ENCODE measurements at places on chromosomes 12 and 14.
A peak's percentile ranks its signal among the peaks of the same experiment; 100 is the strongest.

GRCh38 chr14:64159588-64159987 is 134.6 kb downstream of the ESR2 start:
- DNase-seq: no peak

GRCh38 chr12:3931776-3932175 is 58.6 kb upstream of the PARP11 start:
- DNase-seq: no peak

GRCh38 chr14:53881161-53881871 is 75.3 kb downstream of the BMP4 start:
- DNase-seq: no peak

- DNase-seq: peak; percentile 74
Measured at GRCh38 chr12:12723681-12724420, 6.7 kb downstream of the CDKN1B start.

DNA sequence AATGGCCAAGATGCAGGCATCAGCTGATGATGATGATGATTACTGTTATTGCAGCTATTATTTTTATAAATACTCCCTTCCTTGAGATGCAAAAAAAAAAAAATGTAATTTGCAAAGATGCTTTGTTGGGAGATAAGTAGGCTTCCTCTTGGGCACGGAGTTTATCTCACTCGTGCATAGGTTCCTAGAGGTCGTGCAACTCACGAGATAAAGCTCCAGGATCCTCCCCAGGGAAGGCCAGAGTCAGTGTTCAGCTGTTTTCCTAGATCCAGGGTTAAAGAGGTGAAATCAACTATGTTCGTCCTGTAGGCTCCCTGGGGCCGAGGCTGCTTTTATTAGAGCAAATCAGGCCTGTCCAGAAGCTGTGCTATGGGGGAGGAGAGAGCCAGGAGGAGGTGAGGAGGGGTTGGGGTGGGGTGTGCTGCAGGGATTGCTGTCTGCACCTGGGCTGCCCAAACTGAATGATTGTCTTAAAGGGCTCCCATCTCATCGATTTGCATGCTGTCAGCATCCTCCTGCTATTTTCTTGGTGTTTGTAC is 270.3 kb downstream of the NRXN3 start:
- DNase-seq: no peak

DNA sequence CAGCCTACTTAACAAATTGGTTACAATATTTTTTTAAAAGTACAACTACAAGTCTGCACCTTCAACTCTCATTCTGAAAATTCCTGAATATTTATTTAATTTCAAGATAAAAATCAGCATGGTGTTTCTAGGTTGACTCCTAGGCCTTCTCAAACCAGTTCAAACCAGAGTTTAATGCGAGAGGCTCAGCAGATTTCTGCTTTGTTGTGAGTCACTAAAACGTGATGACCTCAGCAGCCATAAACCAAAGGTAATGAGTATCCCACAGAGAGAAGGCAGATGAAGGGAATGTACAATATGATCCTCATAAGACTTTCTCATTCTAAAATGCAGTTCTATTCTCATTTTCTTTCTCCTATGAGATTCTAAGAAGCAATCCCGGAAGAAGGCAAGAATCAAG is 1.5 kb downstream of the PRDM4 start:
- DNase-seq: no peak

DNA sequence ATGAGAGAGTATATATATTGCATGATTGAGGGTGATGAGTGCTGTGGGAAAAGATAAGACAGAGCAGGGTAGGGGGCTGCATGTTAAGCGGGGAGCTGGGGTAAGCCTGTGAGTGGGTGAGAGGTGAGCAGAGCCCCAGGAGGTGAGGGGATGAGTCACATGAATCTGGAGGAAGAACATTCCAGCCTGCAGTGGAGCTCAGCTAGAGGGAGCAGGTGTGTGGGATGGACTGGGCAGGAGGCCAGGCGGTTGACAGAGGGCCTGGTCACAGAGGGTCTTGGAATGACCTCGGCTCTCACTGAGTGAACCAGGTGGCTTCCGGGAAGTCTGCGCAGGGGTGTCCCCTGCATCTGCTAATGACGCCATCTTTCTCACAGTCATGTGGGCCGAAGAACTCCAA is 44.4 kb downstream of the GIT2 start:
- peak; percentile 33 for DNase-seq

DNA sequence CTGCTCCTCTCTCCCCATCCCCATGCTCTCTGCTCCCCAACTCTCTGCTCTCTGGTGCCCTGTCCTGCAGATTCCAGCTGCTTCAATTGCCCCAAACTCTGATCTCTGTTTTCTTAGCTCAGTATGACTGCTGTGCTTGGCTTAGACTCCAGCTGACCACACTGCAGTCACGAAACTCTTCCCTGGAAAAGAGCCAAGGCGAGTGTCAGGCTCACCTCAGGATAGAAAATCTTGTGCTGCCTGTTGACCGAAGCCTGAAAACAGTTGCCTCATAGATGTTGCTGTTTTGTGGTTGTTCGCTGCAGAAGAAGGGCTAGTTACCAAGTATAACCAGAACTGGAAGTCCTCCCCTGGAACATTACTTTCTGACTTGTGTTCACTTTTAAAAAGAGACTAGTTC is 6.7 kb upstream of the STON2 start:
- no peak for DNase-seq

GRCh38 chr12:90235642-90236041 is 527.0 kb upstream of the ATP2B1 start:
- no peak for DNase-seq

DNA sequence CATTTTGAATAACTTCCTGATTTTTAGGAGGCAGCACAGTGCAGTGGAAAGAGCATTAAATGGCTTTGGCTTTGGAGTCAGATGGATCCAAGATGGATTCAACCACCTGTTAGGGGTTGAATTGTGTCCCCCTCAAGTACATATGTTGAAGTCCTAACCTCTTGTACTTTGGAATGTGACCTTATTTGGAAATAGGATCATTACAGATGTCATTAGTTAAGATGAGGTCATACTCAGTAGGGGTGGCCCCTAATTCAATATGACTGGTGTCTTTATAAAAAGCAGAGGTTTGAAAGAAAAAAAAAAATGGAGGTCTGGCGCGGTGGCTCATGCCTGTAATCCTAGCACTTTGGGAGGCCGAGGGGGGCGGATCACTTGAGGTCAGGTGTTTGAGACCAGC is 18.8 kb downstream of the ATP5MC2 start:
- DNase-seq: no peak

GRCh38 chr14:51879170-51879569 is 18.8 kb downstream of the GNG2 start:
- no peak for DNase-seq

DNA sequence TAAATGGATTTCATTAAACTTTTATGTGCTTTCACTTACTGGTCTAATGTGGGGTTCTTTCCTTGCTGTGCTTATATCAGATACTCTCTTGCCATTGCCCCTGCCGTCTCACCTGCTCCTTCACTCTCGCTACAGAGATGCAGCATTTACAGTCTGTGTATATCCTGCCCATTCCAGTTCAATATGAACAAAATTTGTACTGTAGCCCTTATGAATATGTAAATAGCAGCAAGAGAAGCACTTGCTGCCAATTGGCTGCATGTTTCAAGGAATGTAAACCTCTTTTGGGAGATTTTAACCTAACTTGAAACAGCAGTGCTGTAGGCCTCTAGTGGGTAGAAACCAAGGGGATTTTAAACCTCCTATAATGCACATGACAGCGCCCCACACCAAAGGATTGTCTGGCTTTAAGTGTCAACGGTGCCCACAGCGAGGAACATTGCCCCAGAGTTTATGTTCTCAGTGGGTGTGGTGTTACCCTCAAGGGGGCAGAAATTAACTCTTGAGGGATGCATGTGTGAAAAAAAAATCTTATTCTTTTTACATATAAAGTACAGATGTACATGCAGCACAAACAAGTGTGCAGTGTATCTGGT is 19.1 kb downstream of the PCNX1 start:
- DNase-seq: no peak

GRCh38 chr12:69024907-69025306 is 91.9 kb upstream of the CPM start:
- DNase-seq: no peak

DNA sequence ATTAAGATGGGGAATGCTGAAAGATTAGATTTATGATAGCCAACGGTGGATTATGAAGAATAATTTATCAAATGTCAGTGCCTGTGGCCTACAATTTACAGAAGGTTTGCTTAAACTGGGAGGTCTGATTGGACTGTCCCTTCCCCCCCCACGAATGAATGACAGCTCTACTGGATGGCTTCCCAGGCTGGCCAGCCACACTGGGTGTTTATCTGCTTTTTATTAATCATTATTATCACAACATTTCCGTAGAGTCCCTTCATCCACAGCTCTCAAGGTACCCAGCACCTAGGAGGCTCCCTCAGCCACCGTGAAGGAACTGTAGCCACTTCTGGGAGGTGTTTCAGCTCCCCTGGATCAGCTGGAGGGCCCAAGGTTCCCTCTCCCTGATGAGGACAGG is 78.9 kb downstream of the ADCK1 start:
- DNase-seq: no peak

GRCh38 chr14:57189070-57189469 is 79.6 kb downstream of the EXOC5 start:
- DNase-seq: no peak

- no peak for DNase-seq
Measured at GRCh38 chr12:52178984-52179383, 12.8 kb downstream of the KRT80 start.

GRCh38 chr12:132578826-132579225 is 31.6 kb downstream of the LRCOL1 start:
- no peak for DNase-seq

GRCh38 chr12:47894068-47894467 is 10.7 kb downstream of the VDR start:
- DNase-seq: no peak

- no peak for DNase-seq
Measured at GRCh38 chr14:92259613-92260357, 63.2 kb upstream of the SLC24A4 start.

DNA sequence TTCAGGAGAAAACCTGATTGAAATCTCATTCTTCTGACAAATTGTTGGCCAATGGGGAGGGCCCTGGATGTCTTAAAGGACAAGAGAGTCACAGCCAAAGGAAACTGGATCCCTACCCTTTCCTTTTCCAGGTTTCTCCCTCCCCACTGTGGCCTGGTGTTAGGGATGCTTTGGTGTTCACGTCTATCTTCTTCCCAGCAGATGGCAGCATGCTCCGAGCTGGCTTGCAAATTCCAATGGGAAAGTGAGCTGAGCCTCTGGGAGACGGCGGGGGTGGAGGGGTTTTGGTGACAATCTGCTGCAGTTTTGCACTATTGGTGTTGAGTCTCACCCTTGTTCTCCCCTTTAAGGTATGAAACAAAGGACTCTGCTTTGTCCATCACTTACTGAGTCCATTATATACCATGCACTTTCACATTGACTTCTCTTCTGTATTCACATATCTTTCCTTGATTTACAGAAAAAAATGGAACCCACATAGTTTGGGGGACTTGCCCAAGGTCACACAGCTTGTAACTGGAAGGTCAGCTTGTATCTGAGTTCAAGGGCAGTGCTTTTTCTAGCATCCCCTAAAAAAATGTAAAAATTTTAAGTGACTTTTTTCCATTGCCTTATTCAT is 39.3 kb downstream of the CCDC177 start:
- peak; percentile 28 for DNase-seq

DNA sequence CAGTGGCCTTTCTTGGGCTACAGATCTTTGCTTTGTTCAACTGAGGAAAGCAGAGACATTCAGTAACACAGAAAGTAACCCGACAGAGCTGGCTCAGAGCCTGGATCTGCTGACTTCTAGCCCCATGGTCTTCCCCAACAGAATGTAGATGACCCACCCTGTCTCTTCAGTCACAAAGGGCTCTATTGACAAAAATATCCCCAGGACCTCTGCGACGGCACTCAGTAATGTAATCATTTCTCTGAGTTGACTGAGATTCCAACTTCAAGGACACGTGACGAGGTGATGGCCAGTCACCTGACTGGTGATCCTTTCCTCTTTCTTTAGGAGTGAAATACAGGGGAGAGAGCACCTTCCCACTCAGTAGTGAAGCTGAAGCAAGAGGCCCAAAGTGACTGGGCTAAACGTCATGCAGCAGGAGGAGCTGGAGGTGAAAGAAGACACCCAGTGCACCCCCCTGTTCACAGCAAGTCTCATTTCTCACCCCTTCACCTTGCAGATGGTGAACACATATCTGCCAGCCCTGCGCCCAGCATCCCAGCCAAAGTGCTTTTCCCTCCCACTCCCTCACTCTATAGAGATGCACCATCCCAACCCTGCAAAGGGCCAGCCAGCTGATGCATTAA is 179.2 kb upstream of the EGLN3 start:
- no peak for DNase-seq

DNA sequence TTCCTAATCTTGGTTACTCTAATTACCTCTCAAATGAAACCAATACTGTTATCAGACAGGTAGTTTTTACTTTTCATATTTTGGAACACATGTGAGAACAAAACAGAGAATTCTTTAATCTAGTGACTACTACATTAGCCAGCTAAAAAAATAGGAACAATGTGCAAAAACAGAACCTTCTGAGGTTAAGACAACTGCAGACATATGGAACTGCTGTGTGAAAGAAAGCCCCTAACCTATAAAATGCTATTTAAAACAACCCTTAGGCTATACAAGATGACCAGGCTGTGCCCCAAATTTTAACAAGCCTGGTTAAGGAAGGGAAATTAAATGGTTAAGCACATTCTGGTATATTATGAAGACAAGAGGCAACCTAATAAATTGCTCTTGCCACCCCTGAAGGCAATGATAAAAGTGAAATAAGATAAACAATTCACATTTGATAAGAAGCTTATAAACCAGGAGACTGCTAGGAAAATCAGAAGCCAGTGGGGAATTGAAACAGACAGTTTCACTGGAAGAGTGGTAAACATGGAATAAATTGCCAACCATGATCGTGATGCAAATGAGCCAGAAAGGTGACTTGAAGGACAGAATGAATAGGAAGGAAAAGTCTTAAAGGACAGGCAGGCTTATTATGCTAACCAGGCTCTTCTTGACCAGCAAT is 7.4 kb downstream of the GTSF1 start:
- no peak for DNase-seq

DNA sequence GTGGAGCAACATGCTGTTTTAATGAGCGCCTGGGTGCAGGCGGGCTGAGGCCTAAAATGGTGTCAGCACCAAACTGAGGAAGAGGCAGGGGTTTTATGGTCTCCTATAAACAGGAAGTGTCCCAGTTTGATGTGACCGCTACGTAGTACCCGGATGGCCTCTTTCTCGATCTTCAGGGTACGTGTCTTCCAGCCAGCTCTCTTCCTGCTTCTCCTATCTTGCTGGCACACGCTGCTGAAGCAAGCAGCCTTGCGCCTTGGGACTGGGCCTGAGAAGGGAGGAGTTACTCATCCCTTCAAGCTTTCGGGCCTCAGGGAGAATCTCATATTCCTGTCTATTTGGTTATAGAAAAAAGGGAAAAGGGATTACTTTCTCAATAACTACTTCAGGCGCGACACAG is 28.2 kb upstream of the RNASE1 start:
- no peak for DNase-seq

Data from ovary (tissue), 10 donors.